ENCODE measurements at places on chromosomes 2 and 18.

DNA sequence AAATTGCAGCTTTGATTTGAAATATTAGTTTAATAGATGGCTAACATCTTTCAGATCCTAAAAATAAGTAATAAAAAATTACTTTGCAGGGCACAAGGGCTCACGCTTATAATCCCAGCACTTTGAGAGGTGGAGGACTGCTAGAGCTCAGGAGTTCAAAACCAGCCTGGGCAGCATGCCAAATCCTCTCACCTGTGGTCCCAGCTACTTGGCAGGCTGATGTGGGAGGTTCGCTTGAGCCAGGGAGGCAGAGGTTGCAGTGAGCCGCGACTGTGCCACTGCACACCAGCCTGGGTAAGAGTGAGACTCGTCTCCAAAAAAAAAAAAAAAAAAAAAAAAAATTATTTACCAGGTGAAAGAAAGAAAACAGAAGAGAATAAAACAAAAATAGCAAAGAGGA lies 449.8 kb downstream of the NRXN1 start:
- DNase-seq: no peak

DNA sequence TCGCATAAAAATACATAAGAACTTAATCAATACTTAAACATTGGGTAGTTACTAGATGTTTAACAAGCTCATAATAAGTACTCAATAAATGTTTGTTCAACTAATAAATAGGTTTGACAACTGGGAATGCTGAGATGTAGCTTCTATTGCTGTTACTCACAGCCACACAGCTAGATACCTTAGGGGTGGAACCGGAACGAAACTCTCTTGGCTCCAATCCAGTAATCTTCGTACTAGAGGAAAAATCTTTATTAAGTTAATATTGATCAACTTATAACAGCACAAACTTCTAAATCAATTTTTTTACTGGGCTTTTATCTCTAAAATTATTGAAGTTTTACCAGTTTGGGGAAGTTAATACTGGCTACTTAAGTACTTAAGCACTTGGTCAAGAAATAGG lies 247.8 kb downstream of the PAX3 start:
- DNase-seq: no peak

- no peak for DNase-seq
These were observed 291.0 kb upstream of the SOX11 start for GRCh38 chr2:5401115-5401657.

GRCh38 chr2:162267496-162267895 lies 24.3 kb upstream of the FAP start:
- no peak for DNase-seq

- DNase-seq: no peak
These were observed 1964.5 kb upstream of the PIK3C3 start for GRCh38 chr18:39990540-39990939.

- no peak for DNase-seq
These were observed 15.5 kb downstream of the RPIA start for GRCh38 chr2:88707003-88707402.

GRCh38 chr2:54030396-54030741 lies 59.6 kb upstream of the PSME4 start:
- DNase-seq: no peak

DNA sequence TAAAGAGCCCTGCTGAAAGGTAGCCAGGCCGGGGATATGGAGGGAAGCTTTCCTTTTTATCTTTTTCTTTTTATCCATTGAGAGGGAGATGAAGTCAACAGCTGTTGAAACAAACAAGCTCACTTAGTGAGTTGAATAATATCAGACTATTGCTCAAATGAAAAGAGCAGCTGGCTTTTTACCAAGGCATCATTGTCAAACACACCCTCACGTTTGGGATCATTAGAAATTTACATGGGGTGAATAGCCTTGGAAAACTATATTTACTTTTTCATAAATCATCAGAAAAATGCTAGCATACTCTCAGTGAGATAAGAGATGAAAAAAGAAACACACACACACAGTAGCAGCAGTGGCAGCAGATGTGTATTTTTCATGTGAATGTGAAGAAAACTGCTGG lies 71.5 kb upstream of the HNMT start:
- no peak for DNase-seq

GRCh38 chr2:120514521-120514920 lies 168.6 kb downstream of the INHBB start:
- DNase-seq: no peak

GRCh38 chr2:169114056-169114455 lies 44.7 kb downstream of the DHRS9 start:
- DNase-seq: no peak

- no peak for DNase-seq
These were observed 258.5 kb downstream of the DOK6 start for GRCh38 chr18:69659142-69659651.

DNA sequence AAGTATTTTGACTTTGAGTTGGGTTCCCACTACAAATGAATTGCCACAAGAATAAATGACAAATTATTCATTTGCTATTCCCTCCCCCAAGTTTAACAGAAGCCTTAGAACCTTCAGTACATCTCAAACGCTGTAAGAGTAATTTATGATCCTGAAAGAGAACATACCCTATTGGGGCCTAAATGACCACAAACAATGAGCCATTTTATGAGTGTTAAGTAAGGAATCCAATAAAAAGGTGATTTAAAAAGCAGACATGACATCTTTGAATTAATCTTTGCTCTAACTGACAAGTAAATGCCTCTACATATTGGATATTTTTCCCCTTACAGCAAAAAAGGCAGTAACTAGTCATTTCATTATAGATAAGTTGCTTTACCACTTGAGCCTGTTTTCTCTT lies 136.9 kb downstream of the NRXN1 start:
- peak; percentile 25 for DNase-seq

DNA sequence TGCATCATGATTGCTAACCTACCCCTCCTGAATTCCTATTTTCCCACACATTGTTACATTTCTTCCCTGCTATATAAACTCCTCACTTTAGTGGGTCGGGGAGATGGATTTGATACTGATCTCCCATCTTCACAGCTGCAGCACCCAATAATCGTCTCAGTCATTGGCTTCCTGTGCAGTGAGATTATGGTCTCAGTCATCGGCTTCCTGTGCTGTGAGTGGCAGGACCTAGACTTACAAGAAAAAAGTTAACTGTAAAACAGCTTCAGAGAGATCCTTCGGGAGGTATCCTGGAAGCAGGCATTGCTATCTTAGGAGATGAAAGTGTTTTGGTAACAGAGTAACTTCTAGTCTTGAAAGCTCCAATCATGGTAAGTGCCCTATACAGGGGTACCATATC lies 3.4 kb upstream of the ZNF892 start:
- no peak for DNase-seq

GRCh38 chr2:169636440-169637097 lies 52.4 kb downstream of the PPIG start:
- no peak for DNase-seq

DNA sequence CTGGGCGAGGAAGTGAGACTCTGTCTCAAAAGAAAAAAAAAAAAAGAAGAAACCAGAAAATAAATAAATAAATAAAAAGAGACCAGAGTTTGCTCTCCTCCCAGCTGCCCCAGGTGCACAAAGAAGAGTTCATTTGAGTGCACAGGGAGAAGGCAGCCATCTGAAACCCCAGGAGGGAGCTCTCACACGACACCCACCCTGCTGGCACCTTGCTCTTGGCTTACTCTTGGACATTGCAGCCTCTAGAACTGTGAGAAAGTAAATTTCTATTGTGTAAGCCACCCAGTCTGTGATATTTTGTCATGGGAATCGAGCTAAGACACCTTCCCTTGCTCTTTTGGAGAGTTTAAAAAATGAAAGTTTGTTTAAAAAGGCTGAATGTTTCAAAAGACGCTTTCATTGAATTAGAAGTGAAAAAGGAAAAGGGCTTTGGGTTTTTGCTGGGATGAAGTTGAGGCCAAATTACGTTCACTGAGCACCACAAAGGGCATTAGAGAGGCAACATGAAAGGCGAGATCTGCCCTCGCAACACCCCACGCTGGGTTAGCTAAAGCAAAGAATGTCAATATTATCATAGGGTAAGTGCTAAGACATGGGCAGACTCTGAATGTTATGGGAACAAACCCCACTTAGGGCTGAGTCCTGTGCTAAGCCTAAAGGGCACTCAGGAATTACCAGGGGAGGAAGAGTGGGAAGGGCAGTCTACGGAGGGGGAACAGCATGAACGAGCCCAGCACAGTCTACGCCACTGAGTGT lies 128.9 kb upstream of the RIOK3 start:
- no peak for DNase-seq

DNA sequence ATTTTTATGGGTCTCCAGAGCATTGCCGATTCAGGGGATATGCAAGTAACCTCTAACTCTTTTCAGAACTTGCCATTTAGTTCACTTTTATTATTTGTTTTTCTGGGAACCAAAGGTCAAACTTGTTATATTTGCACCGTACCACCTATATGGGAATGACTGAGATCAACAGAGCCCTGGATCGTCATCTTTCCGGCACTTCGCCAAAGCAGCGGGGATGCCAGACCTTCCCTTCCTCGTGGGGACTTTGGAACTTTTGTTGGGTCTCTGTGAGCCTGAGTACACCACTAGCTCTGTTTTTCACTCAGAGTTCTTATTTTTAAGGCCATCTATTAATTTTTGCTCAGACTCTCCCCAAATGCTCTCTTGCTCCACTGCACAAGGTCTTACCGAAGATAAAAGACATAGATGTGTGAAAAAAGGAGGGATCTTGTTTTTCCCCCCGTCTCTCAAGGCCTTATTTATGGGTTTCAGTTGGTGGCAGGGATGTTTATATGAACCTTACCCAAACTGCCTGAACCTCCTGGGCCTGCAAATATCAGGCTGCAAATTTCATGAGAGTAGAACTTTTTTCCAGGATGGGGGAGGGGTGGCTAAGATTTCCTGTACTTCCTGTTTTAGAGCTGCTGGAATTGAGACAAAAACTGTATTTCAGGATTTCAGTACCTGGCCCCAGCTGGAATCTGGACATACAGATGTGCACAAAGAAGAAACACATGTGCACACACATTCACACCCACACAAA lies 350.3 kb downstream of the HRH4 start:
- DNase-seq: no peak

- DNase-seq: no peak
These were observed 77.1 kb upstream of the NARS1 start for GRCh38 chr18:57698571-57699276.

GRCh38 chr18:10064267-10064666 lies 150.5 kb downstream of the VAPA start:
- DNase-seq: no peak

DNA sequence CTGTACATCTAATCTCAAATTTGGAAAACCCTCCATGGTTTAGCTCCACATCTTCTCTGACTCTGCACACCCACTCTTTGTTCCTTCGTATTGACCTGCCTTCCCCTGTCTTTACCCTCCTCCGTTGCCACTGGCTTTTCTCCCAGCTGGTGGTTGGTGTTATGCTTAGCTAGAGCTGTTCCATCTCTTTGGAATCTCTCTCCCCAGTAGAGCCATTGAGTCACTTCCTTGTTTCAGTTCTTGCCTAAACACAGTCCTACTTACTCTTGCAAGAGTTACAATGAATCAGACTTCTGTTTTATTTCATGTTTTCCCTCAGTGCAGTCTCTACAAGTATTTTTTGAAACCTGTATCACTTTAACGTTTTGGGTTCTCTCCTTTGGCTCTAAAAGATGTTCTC lies 263.9 kb downstream of the LTBP1 start:
- DNase-seq: peak; percentile 84

DNA sequence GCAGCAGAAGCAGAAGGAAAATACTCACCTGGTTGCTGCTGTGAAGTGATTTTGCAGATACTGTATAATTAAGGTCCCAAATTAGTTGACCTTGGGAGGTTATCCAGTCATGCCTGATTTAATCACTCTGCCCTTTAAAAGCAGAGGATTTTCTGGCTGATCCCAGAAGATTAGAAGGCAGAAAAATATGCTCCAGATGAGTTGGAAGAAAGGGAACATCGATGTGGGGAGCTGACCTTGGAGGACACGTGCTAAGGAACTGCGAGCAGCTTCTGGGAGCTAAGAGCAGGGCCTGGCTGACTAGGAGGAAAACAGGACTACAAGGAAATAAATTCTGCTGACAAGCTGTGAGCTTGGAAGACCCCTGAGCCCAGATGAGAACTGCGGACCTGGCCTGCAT lies 13.3 kb upstream of the DYM start:
- no peak for DNase-seq

- DNase-seq: no peak
These were observed 25.0 kb downstream of the FBXO41 start for GRCh38 chr2:73259276-73259675.

- DNase-seq: no peak
These were observed 56.9 kb upstream of the PELI1 start for GRCh38 chr2:64201151-64201550.

DNA sequence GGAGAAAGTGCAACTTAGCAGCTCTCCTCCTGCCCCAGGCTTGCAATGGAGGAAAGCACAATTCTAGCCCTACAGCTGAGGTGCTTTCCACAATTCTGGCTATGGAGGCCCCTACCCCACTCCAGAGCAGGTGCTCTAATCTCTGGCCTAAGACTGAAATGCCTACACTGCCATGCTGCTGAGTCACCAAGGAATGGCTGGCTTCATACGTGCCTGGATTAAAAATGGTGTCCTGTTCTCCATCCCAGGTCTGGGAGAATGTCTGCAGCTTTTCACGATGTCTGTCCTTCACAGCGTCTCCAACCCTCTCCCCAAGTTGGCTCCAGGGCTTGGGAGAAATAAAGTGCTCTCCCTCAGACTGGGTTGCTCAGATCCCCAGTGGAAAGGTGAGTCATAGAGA lies 48.5 kb downstream of the MBOAT2 start:
- DNase-seq: peak; percentile 1

DNA sequence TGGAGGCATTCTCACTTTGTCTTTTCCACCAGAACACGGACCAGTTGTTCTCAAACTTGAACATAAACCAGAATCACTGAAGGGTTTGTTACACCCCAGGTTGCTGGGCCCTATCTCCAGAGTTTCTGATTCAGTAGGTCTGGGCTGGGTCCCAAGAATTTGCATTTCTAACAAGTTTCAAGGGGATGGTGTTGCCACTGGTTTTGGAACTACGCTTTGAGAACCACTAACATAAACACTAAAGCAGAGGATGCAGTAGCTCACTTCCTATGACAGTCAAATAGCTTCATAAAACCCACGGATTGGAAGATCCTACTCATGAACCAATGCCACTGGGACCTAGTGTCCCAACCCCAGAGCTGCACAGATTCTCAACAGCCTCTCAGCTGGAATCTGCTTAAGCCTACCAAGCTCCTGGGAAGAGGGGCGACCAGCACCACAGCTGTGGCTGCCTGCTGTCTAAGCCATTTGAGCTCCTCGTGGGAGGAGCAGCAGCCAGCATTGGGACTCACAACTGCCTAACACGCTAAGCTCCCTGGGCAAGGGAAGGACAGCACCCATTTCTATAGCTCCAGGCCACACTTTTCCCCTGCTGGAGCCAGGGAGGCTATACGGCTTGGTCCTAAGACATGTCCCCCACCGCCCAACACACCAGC lies 62.5 kb downstream of the C1D start:
- no peak for DNase-seq

DNA sequence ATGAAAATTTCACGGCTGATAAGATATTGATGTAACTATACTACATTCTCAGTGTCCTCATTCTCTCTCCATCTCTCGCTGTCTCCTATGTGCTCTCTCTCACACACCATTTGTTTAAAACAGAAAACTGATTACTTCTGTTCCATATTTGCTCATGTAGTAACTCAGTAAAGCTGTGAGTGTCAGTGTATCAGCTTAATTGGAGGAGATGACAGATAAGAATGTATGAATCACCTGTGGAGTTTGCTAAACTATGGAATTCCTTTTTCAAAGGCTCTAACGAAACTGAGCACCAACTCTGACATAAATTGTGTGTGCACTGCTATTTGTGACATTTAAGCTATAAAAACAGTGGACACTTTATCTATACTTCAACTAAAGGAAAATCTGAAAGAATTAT lies 1080.0 kb downstream of the DSC3 start:
- peak; percentile 9 for DNase-seq

Measured in foreskin keratinocyte (primary cell).